ENCODE measurements at places on chromosomes 7 and 10.
A peak's percentile ranks its signal among the peaks of the same experiment; 100 is the strongest.

- DNase-seq = no peak
Observed at GRCh38 chr10:119654540-119654939, 3.4 kb downstream of the BAG3 start.

- DNase-seq = no peak
Observed at GRCh38 chr10:28293236-28294168, 9.4 kb downstream of the MPP7 start.

- DNase-seq = no peak
Observed at GRCh38 chr10:24793648-24794379, 70.1 kb upstream of the ARHGAP21 start.

DNA sequence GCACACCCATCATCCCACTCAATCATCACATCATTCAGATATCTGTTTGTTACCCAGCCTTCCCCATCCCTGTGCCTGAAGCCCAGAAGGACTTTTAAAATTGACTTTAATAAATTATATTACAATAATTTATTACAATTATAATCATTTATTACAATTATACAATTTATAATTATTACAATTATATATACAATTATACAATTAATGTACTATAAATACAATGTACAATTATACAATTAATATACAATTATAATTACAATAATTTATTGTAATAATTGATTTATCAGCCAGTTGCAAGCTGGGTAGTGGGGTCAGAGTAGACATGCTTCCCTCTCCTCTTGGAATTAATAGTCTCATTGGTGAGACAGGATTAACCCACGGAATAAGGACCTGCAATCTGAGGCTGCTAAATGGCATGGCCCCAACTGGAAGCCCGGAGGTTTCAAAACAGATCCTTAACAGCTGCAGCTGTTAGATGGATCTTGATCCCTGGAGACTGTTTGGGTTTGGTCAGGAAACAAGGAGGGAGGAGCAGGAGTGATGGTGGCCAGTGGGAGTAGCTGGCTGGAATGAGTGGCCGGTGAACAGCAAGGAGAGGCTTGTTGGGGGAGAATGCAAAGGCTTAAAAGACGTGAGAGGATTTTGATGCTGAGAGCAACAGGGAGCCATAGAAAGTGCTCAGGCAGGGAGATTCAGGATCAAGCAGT lies 402.8 kb upstream of the PODXL start:
- DNase-seq = no peak

DNA sequence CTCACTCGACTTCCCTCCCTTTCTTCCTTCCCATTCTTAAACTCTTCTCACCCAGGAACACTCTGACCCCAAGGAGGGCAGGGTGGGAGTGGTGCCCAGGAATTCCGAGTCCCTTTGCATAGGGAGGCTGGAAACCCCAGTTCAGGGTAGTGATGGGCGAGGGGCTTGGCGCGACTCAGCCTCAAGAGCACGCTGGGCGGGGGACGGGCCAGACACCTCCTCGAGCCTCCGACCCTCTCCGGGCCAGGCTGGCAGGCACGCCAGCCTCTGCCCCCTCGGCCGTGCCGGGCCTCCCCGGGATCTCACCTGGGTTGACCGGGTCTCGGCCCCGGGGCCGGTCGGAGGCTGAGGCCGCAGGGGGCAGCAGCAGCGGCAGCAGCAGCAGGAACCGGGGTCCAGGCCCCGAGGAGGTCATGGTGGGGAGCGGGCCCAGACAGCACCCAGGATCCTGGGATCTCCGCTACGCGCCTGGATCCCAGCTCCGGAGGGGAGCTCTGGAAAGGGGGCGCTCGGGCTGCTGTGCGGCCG lies 457 bp downstream of the PLOD3 start:
- DNase-seq = no peak

GRCh38 chr10:55820478-55820877 lies 540.6 kb downstream of the ZWINT start:
- DNase-seq = no peak

DNA sequence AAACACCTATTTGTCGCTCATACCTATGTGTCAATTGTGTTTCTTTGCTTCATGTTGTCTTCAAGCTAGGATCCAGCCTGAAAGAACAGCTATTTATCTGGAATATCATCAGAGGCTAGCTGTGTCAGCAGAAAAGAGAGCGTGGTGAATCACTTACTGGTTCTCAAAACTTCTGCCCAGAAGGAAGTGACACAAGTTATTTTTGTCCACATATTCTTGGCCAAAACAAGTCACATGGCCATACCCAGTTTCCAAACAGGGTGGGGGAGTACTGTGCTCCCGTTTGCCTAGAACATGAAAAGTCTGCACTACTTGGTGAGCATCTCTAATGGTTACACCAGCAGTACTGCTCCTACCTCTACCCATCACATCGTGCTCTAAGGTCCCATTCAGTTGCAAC lies 160.9 kb upstream of the CSTF2T start:
- peak; percentile 10 for DNase-seq

GRCh38 chr7:103773726-103774125 lies 215.7 kb downstream of the RELN start:
- no peak for DNase-seq

DNA sequence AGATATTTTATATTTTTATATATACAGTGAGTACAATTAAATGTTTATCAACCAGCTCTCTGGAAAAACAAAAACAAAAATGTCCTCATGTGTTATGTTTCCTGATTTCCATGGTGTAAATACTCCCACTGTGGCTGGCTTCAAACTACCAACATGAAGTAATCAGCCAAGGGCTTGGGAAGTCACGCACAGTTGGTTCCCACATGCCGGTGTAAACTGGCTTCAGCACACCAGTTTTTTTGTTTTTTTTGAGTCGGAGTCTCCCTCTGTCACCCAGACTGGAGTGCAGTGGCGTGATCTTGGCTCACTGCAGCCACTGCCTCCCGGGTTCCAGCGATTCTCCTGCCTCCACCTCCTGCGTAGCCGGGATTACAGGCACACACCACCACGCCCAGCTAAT lies 11.8 kb downstream of the OSBPL3 start:
- DNase-seq = no peak

DNA sequence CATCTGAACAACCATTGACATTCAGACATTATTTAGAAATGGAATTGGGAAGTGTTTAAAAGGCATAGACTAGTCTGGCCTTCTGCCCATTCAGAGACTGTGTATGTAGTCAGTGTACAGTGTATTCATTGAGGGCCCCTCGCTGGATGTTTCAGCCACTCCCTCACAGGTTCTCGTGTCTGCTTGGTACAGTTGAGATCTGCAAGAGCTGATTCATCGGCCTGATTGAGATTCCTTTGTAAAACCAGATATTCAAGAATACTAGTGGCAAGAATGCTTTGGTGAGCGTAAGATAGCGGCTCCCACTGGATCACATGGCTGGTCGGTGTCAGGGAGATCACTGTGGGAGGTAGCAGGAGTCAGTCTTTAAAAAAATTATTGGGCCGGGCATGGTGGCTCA lies 119.5 kb downstream of the TCF7L2 start:
- no peak for DNase-seq

DNA sequence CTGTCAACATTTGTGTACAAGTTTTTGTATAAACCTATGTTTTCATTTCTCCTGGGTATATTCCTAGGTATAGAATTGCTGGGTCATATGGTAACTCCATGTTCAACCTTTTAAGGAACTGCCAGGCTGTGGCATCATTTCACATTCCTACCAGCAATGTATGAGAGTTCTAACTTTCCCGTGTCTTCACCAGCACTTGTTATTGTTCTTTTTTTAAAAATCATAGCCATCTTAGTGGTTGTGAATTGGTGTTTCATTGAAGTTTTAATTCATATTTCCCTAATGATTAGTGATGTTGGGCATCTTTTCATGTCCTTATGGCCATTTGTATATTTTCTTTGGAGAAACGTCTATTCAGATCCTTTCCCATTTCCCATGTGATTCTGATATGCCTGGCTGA lies 193.0 kb upstream of the PLXNA4 start:
- DNase-seq = no peak

GRCh38 chr7:116024826-116025809 lies 5.4 kb downstream of the TFEC start:
- DNase-seq = no peak

DNA sequence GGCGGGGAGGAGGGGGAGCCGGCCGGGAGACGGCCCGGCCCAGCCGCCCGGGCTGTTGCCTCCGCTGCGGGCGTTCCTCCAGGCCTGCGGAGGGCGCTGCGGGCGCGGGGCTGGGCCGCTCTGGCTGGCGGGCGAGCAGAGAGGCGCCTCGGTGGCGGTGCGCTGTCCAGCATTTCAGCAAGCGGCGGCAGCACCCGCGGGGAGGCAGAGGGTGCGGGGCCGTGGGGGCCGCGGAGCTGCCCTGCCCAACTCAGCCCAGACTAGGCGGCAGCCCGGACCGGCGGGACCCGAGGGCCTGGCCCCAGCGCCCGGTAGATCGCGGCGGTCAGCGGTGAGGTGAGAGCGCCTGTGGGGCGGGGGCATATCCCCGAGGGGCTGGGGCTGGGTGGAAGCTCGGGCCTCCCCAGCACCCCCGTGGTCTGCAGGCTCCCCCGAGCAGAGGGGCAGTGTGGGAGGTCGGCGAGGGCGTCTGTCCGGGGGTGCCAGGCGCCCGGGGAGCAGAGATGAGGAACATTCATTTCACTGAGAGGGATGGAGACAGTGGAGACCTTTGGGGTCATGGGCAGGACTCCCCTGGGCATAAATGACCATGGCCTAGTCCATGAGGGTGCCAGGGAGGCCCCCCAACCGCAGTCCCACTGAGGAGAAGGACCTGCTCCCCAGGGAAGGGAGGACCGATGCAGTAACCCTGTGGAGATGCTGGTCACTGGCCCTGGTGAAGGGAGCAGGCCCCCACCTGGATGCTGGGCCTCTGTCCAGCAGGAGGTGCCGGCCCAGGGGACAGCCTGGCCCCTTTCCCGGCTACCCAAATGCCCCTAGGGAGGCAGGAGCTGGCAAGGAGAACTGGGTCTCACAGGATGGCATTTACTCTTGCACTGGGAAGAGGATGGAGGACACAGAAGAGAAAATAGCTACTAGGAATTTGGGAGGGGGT lies at the start of gene SRRM3:
Gene SRRM3 (plus strand): TSS at position 165 of the 934 bp plus-strand sequence. CDS start 33,171 bp downstream, outside the sequence.
- DNase-seq = peak; percentile 18

DNA sequence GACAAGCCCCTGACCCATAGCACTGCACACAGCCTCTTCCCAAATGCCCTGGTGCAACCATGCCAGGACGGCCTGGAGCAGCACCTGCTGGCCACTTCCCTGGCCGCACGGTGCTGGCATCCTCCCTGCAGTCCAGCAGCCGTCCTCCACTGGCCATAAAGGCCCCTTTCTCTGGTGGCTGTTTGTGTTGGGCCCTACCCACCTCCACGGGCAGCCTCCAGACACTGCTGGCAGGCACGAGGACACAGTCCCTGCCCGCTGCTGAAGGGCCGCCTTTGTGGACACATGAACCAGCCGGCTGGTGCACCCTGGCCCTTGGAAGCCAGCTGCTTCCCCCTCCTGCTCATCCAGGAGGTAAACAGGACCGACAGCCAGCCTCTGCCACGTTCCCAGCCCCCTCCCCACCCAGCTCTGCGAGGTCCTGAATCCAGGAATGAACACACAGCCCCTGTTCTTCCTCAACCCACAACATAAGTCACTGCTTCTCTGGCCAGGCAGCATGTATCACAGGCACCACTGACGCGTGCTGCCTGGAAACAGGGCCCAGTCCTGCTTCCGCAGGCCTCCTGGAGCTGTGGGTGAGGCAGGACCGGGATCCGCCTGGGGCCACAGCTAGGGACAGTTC lies 43.8 kb downstream of the SPOCK2 start:
- DNase-seq = no peak

- no peak for DNase-seq
Observed at GRCh38 chr7:105353752-105354328, 34.9 kb downstream of the SRPK2 start.

DNA sequence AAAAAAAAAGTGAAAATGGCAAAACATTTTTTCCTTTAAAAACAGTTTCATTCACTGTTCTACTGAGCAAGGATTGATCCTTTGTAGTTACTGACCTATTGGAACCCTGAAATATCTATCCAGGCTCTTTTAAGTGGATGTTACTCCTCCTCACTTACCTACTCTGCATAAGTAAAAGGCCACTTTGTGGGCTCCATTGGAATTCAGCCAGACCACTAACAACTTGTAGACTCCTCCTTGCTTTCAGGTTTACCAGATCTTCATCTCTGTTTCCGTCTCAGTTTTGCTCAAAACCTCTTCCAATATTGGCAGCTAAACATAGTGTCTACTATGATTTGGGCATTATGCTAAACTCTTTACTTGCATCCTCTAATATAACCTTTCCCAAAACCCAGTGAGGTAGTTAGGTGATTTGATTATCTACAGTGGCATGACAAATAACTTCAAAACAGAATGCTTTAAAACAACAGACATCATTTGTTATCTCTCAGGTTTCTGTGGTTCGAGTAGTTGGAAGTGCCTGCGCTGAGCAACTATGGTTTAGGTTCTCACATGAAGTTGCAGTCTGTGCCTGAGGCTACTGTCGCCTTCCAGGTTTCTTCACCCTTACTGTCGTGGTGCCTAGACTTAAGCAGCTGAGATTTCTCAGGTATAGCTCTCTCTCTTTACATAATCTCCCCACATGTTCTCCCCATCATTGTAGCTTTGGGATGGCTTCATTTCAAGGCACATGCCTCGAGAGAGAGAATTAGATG lies 698.2 kb downstream of the REEP3 start:
- DNase-seq = no peak

GRCh38 chr7:119643558-119643957 lies 629.4 kb upstream of the KCND2 start:
- DNase-seq = no peak

DNA sequence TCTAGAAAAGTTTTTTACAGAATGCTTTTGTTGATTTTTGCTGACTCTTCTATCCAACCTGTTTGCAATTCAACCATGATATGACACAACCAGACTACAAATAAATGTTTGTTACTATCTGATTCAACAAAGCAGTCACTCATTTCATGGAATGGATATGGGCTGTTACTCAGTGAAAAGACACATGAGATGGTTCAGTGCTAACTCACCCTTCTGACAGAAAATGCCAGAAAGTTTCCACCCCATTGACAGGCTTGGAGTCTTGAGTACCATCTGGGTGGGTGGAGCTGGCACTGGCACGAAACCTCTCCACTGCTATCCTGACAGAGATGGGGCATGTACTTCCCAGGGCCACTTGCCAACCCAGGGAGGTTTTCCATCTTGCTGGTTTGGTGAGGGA lies 39.5 kb downstream of the RBM28 start:
- no peak for DNase-seq

DNA sequence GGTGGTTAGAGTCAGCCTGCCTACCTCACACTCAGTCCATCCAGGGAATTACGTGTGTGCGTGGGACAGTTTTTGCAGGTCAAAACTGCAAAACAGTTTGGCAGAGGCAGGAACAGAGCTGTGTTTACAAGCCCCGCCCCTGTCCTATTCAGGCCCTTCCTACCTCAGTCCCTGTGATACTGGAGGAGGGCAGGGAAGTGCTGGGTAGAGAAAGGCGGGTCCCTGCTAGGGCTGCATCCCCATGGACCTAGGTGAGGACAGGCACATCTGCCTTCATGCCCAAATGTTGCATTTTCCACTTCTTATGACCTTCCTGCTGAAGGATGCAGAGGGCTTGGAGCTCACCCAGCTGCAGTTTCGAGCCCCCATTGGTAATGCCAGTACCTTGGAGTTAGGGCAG lies 25.1 kb downstream of the SBDS start:
- no peak for DNase-seq

DNA sequence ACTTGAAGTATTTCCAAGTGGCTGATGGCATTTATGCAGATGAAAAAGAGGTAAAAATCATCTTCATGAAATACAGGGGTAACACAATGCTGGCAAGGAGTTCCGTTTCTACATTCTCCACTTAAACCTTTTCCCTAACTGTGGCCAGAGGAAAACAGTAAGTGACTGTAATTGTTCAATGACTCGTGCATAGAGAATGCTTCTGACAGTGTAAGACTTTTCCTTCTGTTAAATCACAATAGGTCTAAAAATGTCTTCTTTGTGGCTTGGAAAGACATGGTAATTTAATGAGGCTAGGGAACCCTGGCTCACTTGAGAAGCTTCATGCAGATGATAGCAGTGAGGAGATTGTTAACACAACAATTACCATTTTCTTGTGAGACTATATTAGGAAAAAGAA lies 50.3 kb upstream of the RSU1 start:
- no peak for DNase-seq

Data from AG09309 (cell line).